ENCODE measurements at places on chromosomes 12 and 14.

GRCh38 chr12:114580306-114580705 is 103.7 kb downstream of the TBX3 start:
- no peak for DNase-seq

GRCh38 chr12:52874573-52875435 is 26.0 kb upstream of the KRT78 start:
- no peak for DNase-seq

- DNase-seq = no peak
Measured at GRCh38 chr14:21711360-21711961, 37.8 kb upstream of the OR4E1 start.

GRCh38 chr12:104150416-104150815 is 12.4 kb upstream of the NFYB start:
- DNase-seq = no peak

- no peak for DNase-seq
Measured at GRCh38 chr14:40354754-40355153, 922.5 kb upstream of the FBXO33 start.

Data from stimulated activated CD4-positive, alpha-beta T cell treated with anti-CD3 and anti-CD28 coated beads, Interleukin-4, amount 100 ng/mL, for 4 hours (primary cell).